ENCODE measurements at places on chromosomes 16 and 17. TPM values are rescaled to one million over a fixed set of nuclear protein-coding genes. Genes with fewer than 3 reads are reported as not detected.

KLHL10 gene
- total RNA-seq, result not detected

CTRB1 gene
- not detected for total RNA-seq

TNRC6C gene
- 18.2 TPM for total RNA-seq

SLX1A gene
- total RNA-seq, result 45.0 TPM

CACNA1G gene
- not detected for total RNA-seq

LGALS9B gene
- total RNA-seq, result 1.5 TPM

KRTAP4-5 gene
- total RNA-seq, result not detected

PPY gene
- not detected for total RNA-seq

SLFN12L gene
- 0.14 TPM for total RNA-seq

MYADML2 gene
- not detected for total RNA-seq

All from Calu3 (cell line).